PC-3 (cell line): ENCODE measurements at places on chromosomes 3 and 15. TPM values are rescaled to one million over a fixed set of nuclear protein-coding genes. Genes with fewer than 3 reads are reported as not detected.

DNA sequence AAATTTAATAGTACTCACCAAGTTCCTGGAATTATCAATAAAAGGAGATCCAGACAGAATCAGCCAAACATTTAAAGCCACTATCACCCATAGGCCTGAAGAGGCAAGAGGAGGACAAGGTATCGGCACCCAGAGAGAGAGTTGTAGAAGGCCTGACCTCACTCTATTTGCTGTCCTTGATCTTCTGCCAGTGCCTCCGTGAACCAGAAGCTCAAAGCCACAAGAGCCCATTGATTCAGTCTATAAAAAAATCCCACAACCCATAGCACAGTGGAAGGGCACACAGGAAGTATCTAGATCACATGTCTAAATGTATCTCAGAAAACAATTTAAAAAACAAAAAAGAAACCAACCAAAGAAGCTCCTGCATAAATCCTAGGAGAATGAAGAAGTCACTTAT, 68.6 kb upstream of the FAM174B start:
- DNase-seq: no peak
- no peaks in the 10 kb centered on the region for H3K4me1 ChIP-seq
- H3K27me3 ChIP-seq: no peaks in the 10 kb centered on the region
- no peak overlapping the region for H3K4me3 ChIP-seq
- no peak overlapping the region for H3K27ac ChIP-seq

DNA sequence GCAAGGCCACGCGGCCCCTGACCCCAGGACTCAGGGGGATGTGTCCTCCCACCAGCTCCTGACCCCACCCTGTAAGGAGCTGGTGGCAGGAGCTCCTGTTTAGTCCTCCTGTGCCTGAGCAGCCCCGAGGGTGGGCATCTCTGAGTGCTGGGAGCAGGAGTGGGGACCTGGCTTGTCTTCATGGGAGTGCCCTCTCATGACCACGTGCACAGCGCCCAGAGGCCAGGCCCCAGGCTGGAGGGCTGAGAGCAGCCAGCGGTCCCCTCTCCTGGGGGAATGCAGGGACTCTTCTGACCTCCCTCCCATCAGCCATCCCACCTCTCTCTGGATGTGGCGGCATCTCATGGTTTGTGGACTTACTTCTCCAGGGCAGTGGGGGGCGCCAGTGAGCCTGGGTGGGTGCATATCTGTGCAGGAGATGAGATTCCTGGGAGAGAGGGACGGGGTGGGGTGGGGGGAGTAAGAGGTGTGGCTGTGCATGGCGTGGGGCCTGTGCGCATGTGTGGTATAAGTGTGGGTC, 205.6 kb downstream of the TBC1D2B start:
- no peak for DNase-seq
- no peak overlapping the region for H3K4me3 ChIP-seq
- H3K27ac ChIP-seq: no peak overlapping the region
- no peaks in the 10 kb centered on the region for H3K27me3 ChIP-seq
- H3K4me1 ChIP-seq: peaks cover 12% of the 10 kb centered on the region
- H3K36me3 ChIP-seq: no peaks in the 10 kb centered on the region

DNA sequence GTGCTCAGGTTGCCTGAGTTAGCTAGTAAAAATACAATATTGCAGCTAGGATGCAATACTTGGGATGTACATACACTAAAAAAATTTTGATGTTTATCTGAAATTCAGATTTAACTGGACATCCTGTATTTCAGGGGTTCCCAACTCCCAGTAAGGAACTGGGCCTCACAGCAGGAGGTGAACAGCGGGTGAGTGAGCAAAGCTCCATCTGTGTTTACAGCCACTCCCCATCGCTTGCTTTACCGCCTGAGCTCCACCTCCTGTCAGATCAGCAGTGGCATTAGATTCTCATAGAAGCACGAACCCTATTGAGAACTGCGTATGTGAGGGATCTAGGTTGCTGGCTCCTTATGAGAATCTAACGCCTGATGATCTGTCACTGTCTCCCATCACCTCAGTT, 285.1 kb upstream of the PROK2 start:
- no peak for DNase-seq
- H3K27ac ChIP-seq: no peak overlapping the region
- H3K4me3 ChIP-seq: no peak overlapping the region
- no peaks in the 10 kb centered on the region for H3K36me3 ChIP-seq

GRCh38 chr3:46628901-46629369, 16.6 kb downstream of the FAM240A start:
- no peaks in the 10 kb centered on the region for H3K36me3 ChIP-seq
- no peaks in the 10 kb centered on the region; the same call in 1 of the 2 replicates for H3K4me1 ChIP-seq
- H3K4me3 ChIP-seq: no peak overlapping the region
- H3K27ac ChIP-seq: no peak overlapping the region
- peaks cover under 1% of the 10 kb centered on the region for H3K27me3 ChIP-seq

GRCh38 chr3:106423321-106424225, 554.8 kb upstream of the CBLB start:
- H3K27me3 ChIP-seq: no peaks in the 10 kb centered on the region
- DNase-seq: no peak
- H3K4me3 ChIP-seq: no peak overlapping the region
- no peak overlapping the region for H3K27ac ChIP-seq
- 0 out of 2 replicates have a peak, but pooled peaks cover 3% of the 10 kb centered on the region for H3K4me1 ChIP-seq
- no peaks in the 10 kb centered on the region for H3K36me3 ChIP-seq

- H3K27me3 ChIP-seq: no peaks in the 10 kb centered on the region
- H3K27ac ChIP-seq: no peak overlapping the region
- no peaks in the 10 kb centered on the region for H3K36me3 ChIP-seq
- DNase-seq: no peak
- no peak overlapping the region for H3K4me3 ChIP-seq
These were observed 32.9 kb upstream of the TICRR start for GRCh38 chr15:89542369-89542768.

DNA sequence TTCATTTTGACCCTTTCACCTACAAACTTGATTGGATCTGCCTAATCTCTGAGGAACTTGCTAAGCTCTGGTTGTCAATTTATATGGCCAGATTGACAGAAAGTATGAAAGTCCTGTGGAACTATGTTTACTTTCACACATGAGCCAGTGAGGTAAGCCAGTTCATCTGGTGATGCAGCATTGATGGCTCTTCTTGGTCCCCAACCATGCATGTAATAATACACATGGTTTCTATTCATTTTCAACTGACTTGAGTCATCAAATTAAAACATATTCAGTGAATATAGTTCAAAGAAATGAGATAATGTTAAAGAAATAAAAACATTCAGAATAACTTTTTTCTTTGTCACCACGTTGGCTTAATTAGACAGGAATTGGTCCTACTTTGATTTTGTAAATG, 336.1 kb upstream of the THBS1 start:
- H3K4me3 ChIP-seq: no peak overlapping the region
- DNase-seq: no peak
- no peaks in the 10 kb centered on the region for H3K27me3 ChIP-seq
- 0 out of 2 replicates have a peak overlapping the region, but pooled peaks have one; percentile 11 for H3K27ac ChIP-seq
- no peaks in the 10 kb centered on the region for H3K36me3 ChIP-seq
- H3K4me1 ChIP-seq: peaks cover 61% of the 10 kb centered on the region

DNA sequence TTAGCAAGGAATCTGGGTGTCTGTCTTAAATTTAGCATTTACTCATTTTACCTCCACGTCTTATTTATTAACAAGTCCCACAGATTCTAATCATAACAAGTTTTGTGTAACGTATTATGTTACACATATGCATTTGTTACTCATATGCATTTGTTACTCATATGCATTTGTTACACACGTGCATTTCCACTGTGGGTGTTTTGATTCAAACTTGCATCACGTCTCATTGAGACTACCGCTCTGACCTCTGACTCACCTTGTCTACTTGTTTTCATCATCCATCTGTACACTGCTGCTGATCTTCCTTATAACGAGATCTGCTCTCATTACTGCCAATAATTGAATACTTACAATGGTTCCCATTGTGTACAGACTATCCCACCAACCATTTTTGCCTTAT, 1141.4 kb downstream of the TBL1XR1 start:
- DNase-seq: no peak
- H3K4me3 ChIP-seq: no peak overlapping the region
- H3K36me3 ChIP-seq: no peaks in the 10 kb centered on the region
- H3K27me3 ChIP-seq: no peaks in the 10 kb centered on the region

DNA sequence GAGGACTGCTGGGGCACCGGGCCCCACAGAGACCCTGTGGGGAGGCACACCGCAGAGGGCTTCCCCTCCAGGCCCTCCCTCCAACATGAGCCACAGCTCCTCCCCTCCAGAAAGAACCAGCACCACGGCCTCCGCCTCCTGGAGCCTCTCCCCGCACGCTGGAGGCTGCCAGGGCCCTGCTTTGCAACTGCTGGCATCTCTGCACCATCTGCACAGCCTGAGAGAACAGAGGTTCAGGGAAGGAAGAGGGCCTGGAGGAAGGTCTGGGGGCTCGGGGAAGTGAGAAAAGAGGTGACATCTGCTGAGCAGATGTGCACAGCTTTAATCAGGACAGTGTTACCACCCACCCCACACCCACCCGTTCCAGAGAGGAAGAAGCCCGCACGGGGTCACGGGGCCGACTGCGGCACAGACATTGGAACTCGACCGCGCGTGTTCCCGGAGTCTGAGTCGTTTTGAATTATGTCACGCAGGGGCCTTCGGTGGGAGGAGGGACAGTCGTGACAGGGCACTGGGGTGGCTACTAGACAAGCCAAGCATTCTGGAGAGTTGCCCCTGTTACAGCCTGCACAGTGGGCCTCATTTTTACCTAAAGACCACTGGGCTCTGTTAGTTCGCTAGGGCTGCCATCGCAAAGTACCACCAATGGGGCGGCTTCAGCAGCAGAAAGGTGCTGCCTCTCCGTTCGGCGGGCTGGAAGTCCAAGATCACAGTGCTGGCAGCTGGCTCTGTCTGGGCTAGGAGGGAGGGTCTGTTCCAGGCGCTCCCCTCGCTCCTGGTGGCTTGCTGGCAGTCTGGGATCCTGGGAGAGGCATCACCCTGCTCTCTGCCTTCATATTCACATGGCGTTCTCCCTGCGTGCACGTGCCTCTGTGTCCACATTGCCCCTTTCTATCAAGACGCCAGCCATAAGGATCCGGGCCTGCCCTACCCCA, 194.8 kb downstream of the XXYLT1 start:
- no peaks in the 10 kb centered on the region for H3K4me1 ChIP-seq
- H3K36me3 ChIP-seq: no peaks in the 10 kb centered on the region
- no peak for DNase-seq
- no peak overlapping the region for H3K27ac ChIP-seq
- H3K27me3 ChIP-seq: no peaks in the 10 kb centered on the region

- no peaks in the 10 kb centered on the region for H3K27me3 ChIP-seq
- no peaks in the 10 kb centered on the region for H3K36me3 ChIP-seq
- DNase-seq: peak; percentile 94
- peak overlapping the region; percentile 41 for H3K4me3 ChIP-seq
- peak overlapping the region; percentile 84 for H3K27ac ChIP-seq
These were observed 9.7 kb downstream of the COL8A1 start for GRCh38 chr3:99648101-99648500.

DNA sequence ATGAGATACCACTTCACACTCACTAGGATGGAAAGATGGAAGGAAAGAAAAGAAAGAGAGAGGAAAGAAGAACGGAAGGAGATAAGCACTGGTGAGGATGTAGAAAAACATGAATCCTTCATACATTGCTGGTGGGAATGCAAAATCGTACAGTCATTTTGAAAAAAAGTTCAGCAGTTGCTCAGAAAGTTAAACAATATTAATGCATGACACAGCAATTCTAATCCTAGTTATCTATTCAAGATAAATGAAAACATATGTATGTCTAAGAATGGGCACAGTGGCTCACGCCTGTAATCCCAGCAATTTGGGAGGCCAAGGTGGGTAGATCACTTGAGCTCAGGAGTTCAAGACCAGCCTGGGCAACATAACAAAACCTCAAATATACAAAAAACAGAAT, 59.1 kb downstream of the SENP7 start:
- no peak for DNase-seq
- H3K4me3 ChIP-seq: no peak overlapping the region
- no peaks in the 10 kb centered on the region for H3K36me3 ChIP-seq
- no peak overlapping the region for H3K27ac ChIP-seq
- H3K4me1 ChIP-seq: no peaks in the 10 kb centered on the region

- H3K4me1 ChIP-seq: peaks cover 7% of the 10 kb centered on the region
- no peaks in the 10 kb centered on the region for H3K36me3 ChIP-seq
- no peak overlapping the region for H3K27ac ChIP-seq
- no peak overlapping the region for H3K4me3 ChIP-seq
These were observed 12.3 kb downstream of the ABTB1 start for GRCh38 chr3:127684871-127685707.

GRCh38 chr3:150030841-150031240, 60.1 kb upstream of the PFN2 start:
- no peak overlapping the region for H3K4me3 ChIP-seq
- no peaks in the 10 kb centered on the region for H3K36me3 ChIP-seq
- H3K27me3 ChIP-seq: no peaks in the 10 kb centered on the region
- no peaks in the 10 kb centered on the region for H3K4me1 ChIP-seq
- no peak overlapping the region for H3K27ac ChIP-seq

GRCh38 chr3:48387634-48388033, 15.6 kb downstream of the FBXW12 start:
- H3K4me3 ChIP-seq: no peak overlapping the region
- H3K27ac ChIP-seq: no peak overlapping the region
- peaks cover 27% of the 10 kb centered on the region for H3K27me3 ChIP-seq
- peak; percentile 44 for DNase-seq
- no peaks in the 10 kb centered on the region for H3K4me1 ChIP-seq
- H3K36me3 ChIP-seq: no peaks in the 10 kb centered on the region; the same call in 1 of the 2 replicates

DNA sequence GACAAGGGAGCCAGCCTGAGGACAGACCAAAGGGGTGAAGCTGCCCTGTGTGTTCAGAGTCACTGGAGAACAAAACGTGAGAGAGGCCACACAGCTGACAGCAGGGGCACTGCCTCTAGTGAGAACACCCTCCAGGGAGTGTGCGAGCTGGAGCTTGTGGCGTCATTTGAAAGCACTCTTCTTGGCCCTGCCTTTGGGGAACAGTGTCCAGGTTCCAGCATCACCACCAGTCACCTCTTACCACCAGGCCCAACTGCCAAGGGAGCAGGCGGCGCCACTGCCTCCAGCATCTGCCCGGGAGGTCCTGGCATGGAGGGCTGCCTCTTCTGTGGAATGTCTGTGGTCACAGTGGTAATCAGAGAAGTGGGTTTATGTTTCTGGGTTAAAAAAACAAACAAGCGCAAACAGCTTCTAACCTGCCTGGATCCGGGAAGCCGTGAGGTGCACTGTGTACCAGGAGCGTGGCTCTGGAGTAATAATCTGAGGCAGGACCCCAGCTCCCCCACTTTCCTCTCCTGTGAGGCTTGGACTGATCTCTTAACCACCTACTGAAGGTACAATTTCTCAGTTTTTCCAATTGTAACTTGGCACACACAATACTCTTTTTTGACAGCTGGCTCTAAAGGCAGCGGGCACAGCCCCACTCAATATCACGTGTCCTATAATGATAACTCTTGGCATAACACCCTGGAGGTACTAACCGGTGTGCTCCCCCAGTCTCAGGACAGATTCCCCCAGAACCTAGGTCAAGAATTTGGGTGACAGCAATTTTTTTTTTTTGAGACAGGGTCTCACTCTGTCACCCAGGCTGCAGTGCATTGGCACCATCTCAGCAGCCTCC, 32.2 kb upstream of the CDCP1 start:
- no peaks in the 10 kb centered on the region for H3K36me3 ChIP-seq
- H3K27ac ChIP-seq: no peak overlapping the region
- H3K27me3 ChIP-seq: no peaks in the 10 kb centered on the region
- no peak overlapping the region for H3K4me3 ChIP-seq
- DNase-seq: no peak

Gene FHIT
- 1.2 and 3.6 TPM in 2 replicates for total RNA-seq

Gene KBTBD12
- not detected in 2 replicates for total RNA-seq

Gene PRICKLE2
- total RNA-seq: 0.46 and 1.8 TPM in 2 replicates

Gene ERC2
- total RNA-seq: 0.77 and 3.3 TPM in 2 replicates

Gene FGF12
- not detected in 2 replicates for total RNA-seq

Gene MAP1A
- 1.0 and 1.8 TPM in 2 replicates for total RNA-seq

Gene ALDH1A2
- total RNA-seq: 0.22 and 2.2 TPM in 2 replicates

Gene TMEM212
- not detected in 2 replicates for total RNA-seq

Gene NPAP1
- total RNA-seq: not detected in 2 replicates

Gene CPNE9
- 0.07 TPM in 1 of 2 replicates, not detected in the other for total RNA-seq
